ENCODE measurements at places on chromosomes 11 and 22. TPM values are rescaled to one million over a fixed set of nuclear protein-coding genes. Genes with fewer than 3 reads are reported as not detected.

The PKNOX2 gene
- 6.9 TPM for total RNA-seq

The RIMBP3C gene
- total RNA-seq, result not detected

The TRPM5 gene
- total RNA-seq, result not detected

The TPBGL gene
- total RNA-seq, result 0.12 TPM

The GAL3ST3 gene
- 22.7 TPM for total RNA-seq

The MRGPRF gene
- total RNA-seq, result 17.6 TPM

Data from right atrium auricular region (tissue), 2 donors.